ENCODE measurements at places on chromosomes 4 and X. TPM values are rescaled to one million over a fixed set of nuclear protein-coding genes. Genes with fewer than 3 reads are reported as not detected.

GRCh38 chr4:51918251-51918650 is 75.3 kb downstream of the DCUN1D4 start:
- no peak overlapping the region for H3K27ac ChIP-seq
- no peak for DNase-seq
- no peak overlapping the region for H3K4me3 ChIP-seq
- H3K4me1 ChIP-seq: no peaks in the 10 kb centered on the region

- H3K27ac ChIP-seq: no peak overlapping the region
- no peak overlapping the region for H3K4me3 ChIP-seq
- H3K27me3 ChIP-seq: peaks cover 2% of the 10 kb centered on the region
- DNase-seq: no peak
- H3K36me3 ChIP-seq: no peaks in the 10 kb centered on the region
Observed at GRCh38 chrX:119760026-119760877, 1.9 kb downstream of the SOWAHD start.

- H3K4me1 ChIP-seq: peaks cover 4% of the 10 kb centered on the region
- no peak for DNase-seq
- no peaks in the 10 kb centered on the region for H3K36me3 ChIP-seq
- no peak overlapping the region for H3K27ac ChIP-seq
Observed at GRCh38 chr4:185885075-185885474, 73.1 kb upstream of the SORBS2 start.

- DNase-seq: no peak
- H3K4me3 ChIP-seq: no peak overlapping the region
- no peaks in the 10 kb centered on the region for H3K36me3 ChIP-seq
- no peak overlapping the region for H3K27ac ChIP-seq
- H3K4me1 ChIP-seq: no peaks in the 10 kb centered on the region
Observed at GRCh38 chr4:141027421-141027820, 105.8 kb downstream of the RNF150 start.

GRCh38 chr4:89939994-89940393 is 45.3 kb downstream of the MMRN1 start:
- H3K4me3 ChIP-seq: no peak overlapping the region
- no peaks in the 10 kb centered on the region for H3K27me3 ChIP-seq
- H3K36me3 ChIP-seq: no peaks in the 10 kb centered on the region
- no peak overlapping the region for H3K27ac ChIP-seq

- no peak overlapping the region for H3K27ac ChIP-seq
- no peak for DNase-seq
- peaks cover 5% of the 10 kb centered on the region for H3K4me1 ChIP-seq
- no peak overlapping the region for H3K4me3 ChIP-seq
Observed at GRCh38 chrX:47863187-47863586, 26.5 kb downstream of the ZNF81 start.

The KLHL4 gene
- total RNA-seq: 80.9 TPM

GRCh38 chr4:1012034-1012739 is 761 bp downstream of the FGFRL1 start:
- no peak overlapping the region for H3K4me3 ChIP-seq
- H3K36me3 ChIP-seq: peaks cover 8% of the 10 kb centered on the region
- no peaks in the 10 kb centered on the region for H3K4me1 ChIP-seq
- peaks cover 22% of the 10 kb centered on the region for H3K27me3 ChIP-seq
- no peak for DNase-seq

DNA sequence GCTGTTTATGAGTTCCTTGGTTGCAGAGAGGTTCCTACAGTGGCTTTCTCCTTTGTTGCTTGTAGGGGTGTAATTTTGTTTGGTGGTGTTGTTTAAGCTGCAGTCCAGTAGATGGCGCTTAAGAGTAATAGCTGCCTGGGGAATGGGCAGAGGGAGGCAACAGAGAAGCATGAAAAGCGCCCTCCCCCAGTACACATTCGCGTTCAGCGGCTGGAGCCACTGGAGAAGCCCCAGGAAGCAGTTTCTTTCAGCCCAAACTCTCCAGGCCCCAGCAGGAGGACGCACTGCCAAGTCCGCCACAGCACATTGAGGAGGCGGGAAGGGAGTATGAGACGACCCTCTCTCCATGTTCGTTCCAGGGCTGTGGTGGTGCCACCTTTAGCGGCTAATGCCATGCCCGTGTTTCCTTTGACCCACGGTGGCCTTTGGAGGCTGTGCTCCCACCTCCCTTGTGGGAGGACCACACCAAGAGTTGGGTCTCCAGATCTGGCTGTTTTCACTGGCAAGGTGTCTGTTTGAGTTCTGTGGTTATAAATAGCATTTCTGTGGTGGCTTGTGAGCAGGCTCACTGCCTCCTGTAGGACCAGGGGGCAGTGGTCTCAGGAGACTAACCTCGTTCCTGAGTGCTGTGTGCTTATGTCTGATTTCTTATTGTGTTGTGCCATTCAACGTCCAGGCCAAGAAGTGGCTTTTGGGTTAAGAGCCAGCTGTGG is 252.3 kb downstream of the ARHGAP10 start:
- peak overlapping the region; percentile 26 for H3K27ac ChIP-seq
- no peaks in the 10 kb centered on the region for H3K36me3 ChIP-seq

DNA sequence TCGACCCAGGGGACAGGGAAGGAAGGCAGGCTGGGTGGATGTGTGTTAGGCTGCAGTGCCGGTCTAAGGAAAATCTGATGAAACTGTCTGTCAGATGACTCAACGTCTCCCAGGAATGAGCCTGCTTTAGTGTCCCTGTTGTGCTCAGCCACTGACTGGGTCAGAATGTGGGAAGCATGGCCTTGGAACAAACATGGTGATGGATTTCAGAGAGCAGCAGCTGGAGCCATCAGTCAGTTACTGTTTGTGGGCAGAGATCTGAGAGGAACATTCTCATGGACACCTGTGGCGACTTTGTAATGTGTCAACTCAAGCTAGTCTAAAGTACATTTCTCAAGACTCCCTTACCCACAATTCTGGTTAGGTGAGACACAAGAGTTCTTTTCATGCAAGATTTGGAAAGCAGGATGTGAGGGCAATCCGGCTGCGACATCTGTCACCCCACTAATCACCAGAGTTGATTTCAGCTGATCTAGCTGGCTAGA is 63.2 kb downstream of the ANAPC10 start:
- DNase-seq: no peak
- H3K4me1 ChIP-seq: no peaks in the 10 kb centered on the region
- no peak overlapping the region for H3K4me3 ChIP-seq
- H3K27me3 ChIP-seq: no peaks in the 10 kb centered on the region
- H3K27ac ChIP-seq: no peak overlapping the region

DNA sequence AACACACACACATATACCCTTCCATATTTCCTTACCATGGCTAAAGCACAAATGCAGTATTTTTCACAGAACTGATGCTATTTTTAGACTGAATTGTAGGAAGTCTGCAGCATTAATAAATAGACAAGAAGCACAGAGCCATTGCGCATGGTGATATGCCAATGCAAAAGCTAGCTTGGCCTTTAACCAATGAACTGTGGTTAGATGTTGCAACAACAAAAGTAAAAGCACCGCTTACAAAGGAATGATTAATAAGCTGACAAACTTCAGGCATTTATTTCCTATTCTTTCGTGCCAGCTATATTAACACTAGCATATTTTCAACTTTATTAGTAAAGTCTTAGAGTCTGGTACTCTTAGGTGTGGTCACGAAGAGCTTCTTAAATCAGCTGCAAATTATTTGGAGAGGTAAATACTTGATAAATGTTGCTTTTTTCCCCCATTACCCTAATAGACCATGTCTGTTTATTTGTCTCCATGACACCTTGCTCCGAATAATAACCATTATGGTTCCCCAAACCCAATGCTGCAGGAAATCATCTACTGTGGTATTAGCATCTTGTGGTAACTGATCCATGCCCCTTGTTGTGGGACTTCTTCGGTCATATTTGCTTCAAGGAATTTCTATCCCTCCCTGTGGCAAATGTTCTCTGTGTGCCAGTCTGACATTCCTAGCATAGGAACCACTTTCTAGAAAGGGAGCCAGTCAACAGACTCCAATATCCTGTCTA is 306.1 kb upstream of the TAPT1 start:
- H3K36me3 ChIP-seq: peaks cover 38% of the 10 kb centered on the region
- H3K27me3 ChIP-seq: peaks cover 13% of the 10 kb centered on the region
- no peak overlapping the region for H3K4me3 ChIP-seq
- DNase-seq: no peak
- H3K4me1 ChIP-seq: peaks cover 27% of the 10 kb centered on the region
- no peak overlapping the region for H3K27ac ChIP-seq

GRCh38 chrX:18691431-18691830 is 16.0 kb upstream of the PPEF1 start:
- H3K36me3 ChIP-seq: no peaks in the 10 kb centered on the region
- no peak overlapping the region for H3K4me3 ChIP-seq
- H3K27ac ChIP-seq: no peak overlapping the region
- DNase-seq: no peak
- H3K27me3 ChIP-seq: no peaks in the 10 kb centered on the region

- no peaks in the 10 kb centered on the region for H3K27me3 ChIP-seq
- no peak for DNase-seq
- no peak overlapping the region for H3K4me3 ChIP-seq
- H3K36me3 ChIP-seq: no peaks in the 10 kb centered on the region
- no peaks in the 10 kb centered on the region for H3K4me1 ChIP-seq
Observed at GRCh38 chr4:128670513-128670912, 139.0 kb upstream of the JADE1 start.

GRCh38 chr4:67883458-67883857 is 344 bp downstream of the TMPRSS11D start:
- DNase-seq: no peak
- H3K4me1 ChIP-seq: peaks cover 10% of the 10 kb centered on the region
- no peaks in the 10 kb centered on the region for H3K27me3 ChIP-seq
- H3K36me3 ChIP-seq: no peaks in the 10 kb centered on the region
- H3K27ac ChIP-seq: no peak overlapping the region

DNA sequence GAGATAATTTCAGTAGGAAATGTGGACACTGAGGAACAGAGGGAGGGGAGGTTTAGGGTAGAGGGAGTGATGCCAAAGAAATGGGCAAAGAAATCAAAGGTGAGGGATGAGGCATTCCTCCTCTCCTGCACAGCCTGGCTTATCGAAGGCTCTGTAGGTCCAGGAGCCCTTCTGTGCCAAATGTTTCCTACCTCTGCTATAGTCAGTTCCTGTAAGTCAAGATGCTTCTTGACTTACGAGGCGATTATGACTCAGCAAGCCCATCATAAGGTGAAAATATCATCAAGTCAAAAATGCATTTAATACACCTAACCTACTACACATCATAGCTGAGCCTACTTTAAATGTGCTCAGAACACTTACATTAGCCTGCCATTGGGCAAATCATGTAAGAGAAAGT is 60.0 kb upstream of the ARHGAP24 start:
- H3K4me3 ChIP-seq: no peak overlapping the region
- H3K4me1 ChIP-seq: no peaks in the 10 kb centered on the region
- no peaks in the 10 kb centered on the region for H3K36me3 ChIP-seq
- no peak for DNase-seq
- H3K27ac ChIP-seq: no peak overlapping the region
- H3K27me3 ChIP-seq: no peaks in the 10 kb centered on the region

The GCNA gene
- total RNA-seq: 3.0 TPM

DNA sequence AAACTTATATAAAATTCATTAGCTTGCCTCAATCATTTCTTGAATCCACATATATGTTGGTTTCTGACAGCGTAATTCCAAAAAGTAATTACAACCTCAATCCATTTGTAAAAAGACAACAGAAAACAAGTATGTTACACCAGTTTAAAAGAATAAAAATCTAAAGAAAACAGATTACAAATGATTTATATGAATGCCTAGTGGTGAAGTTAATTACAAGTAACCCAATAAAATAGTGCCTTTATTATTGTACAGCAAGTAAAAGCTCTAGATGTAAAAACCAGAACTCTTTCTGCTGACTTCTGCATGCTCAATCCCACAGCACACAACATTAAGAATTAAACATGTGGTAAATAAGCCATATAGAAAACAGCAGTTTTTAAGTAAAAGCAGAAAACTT is 197.8 kb downstream of the MAB21L2 start:
- H3K4me1 ChIP-seq: peaks cover 2% of the 10 kb centered on the region
- H3K36me3 ChIP-seq: no peaks in the 10 kb centered on the region
- H3K27ac ChIP-seq: no peak overlapping the region
- no peak overlapping the region for H3K4me3 ChIP-seq
- peaks cover 2% of the 10 kb centered on the region for H3K27me3 ChIP-seq

The TEX11 gene
- not detected for total RNA-seq

The FAM114A1 gene
- 27.0 TPM for total RNA-seq

GRCh38 chr4:2348786-2349185 is 69.7 kb downstream of the ZFYVE28 start:
- H3K27ac ChIP-seq: no peak overlapping the region
- H3K4me1 ChIP-seq: no peaks in the 10 kb centered on the region
- no peaks in the 10 kb centered on the region for H3K27me3 ChIP-seq
- no peak for DNase-seq

- peaks cover 24% of the 10 kb centered on the region for H3K4me1 ChIP-seq
- peaks cover 10% of the 10 kb centered on the region for H3K36me3 ChIP-seq
- H3K4me3 ChIP-seq: peak overlapping the region; percentile 83
- H3K27me3 ChIP-seq: peaks cover 2% of the 10 kb centered on the region
Observed at GRCh38 chr4:121408-122084, 2.8 kb upstream of the ZNF718 start.

GRCh38 chrX:3666975-3667374 is 46.5 kb downstream of the PRKX start:
- no peak overlapping the region for H3K4me3 ChIP-seq
- H3K27ac ChIP-seq: no peak overlapping the region
- H3K36me3 ChIP-seq: peaks cover 12% of the 10 kb centered on the region
- H3K27me3 ChIP-seq: peaks cover 2% of the 10 kb centered on the region
- no peaks in the 10 kb centered on the region for H3K4me1 ChIP-seq

GRCh38 chr4:128286474-128287058 is 1.0 kb downstream of the PGRMC2 start:
- H3K4me1 ChIP-seq: peaks cover 25% of the 10 kb centered on the region
- peak overlapping the region; percentile 79 for H3K27ac ChIP-seq
- H3K27me3 ChIP-seq: peaks cover 12% of the 10 kb centered on the region
- DNase-seq: no peak
- peaks cover 6% of the 10 kb centered on the region for H3K36me3 ChIP-seq

The PCDH7 gene
- 6.1 TPM for total RNA-seq

The NMU gene
- 6.3 TPM for total RNA-seq

DNA sequence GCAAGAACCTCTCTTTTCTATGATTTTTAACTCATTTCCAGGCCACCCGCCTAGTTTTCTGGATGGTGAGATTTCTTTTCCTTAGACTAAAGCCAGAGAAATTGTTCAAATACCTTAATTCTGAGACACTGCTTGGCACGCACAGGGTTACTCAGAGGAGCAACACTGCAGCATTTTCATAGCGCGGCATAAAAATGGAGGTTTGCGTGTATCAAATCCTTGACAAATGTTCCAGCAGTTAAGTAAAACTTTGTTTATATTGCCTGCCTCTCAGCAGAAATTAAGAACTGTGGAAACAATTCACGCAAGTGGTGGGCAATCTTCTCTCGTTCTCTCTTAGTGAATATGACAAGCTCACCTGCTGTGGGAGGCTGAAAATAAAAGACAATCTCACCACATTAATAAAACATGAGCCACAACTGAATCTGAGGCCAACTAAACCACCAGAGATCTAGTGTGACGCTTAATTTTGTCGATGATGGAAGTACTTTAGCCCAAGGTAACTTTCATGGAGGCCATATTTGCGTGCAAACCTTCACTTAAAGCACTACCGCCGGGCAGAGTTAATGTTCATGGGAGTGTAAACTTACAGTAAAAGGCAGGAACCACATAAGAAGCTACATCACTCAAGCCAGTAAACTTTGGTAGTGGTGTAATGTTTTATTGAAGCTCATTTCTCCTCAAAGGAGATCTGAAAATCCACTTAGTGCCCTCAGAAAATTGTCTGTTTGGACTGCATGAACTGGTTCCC is 894.8 kb upstream of the EPHA5 start:
- H3K4me3 ChIP-seq: no peak overlapping the region
- no peak for DNase-seq
- H3K36me3 ChIP-seq: no peaks in the 10 kb centered on the region
- no peak overlapping the region for H3K27ac ChIP-seq
- peaks cover 2% of the 10 kb centered on the region for H3K27me3 ChIP-seq

- H3K36me3 ChIP-seq: no peaks in the 10 kb centered on the region
- H3K4me1 ChIP-seq: no peaks in the 10 kb centered on the region
- no peak for DNase-seq
- no peak overlapping the region for H3K27ac ChIP-seq
- H3K27me3 ChIP-seq: no peaks in the 10 kb centered on the region
Observed at GRCh38 chr4:58679886-58680285, 1569.7 kb upstream of the IGFBP7 start.

All from endothelial cell (in vitro differentiated cells).